ENCODE measurements at places on chromosomes 12 and 14.

- no peak for DNase-seq
Observed at GRCh38 chr14:81005540-81006228, 50.3 kb downstream of the TSHR start.

GRCh38 chr12:106894774-106895173 lies 60.9 kb upstream of the TMEM263 start:
- DNase-seq, result no peak

- DNase-seq, result peak; percentile 86
Observed at GRCh38 chr14:102323102-102323501, 3.6 kb downstream of the ZNF839 start.

GRCh38 chr12:40175045-40175444 lies 49.8 kb upstream of the LRRK2 start:
- DNase-seq, result no peak

All from suprapubic skin (tissue), 4 donors.